Esophagus squamous epithelium (tissue), 5 donors: ENCODE measurements at places on chromosomes 3 and 15.

DNA sequence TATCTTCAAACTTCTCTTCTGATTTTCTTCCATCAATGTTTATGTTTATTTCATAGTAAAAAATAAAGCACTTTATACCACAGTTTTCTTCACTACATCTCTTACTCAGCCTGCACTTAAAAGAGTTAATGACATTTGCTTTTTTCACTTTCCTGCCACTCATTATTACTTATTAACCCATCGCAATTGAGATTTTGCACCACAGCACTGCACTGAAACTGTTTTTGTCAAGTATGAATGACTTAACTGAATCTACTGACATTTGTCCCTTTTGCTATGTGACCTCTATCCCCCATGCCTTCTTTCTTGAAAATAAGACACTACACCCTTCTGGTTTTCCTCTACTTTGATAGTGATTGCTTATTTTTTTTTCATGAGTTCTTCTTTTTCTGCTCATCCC lies 739.7 kb upstream of the DPPA4 start:
- no peak for DNase-seq

DNA sequence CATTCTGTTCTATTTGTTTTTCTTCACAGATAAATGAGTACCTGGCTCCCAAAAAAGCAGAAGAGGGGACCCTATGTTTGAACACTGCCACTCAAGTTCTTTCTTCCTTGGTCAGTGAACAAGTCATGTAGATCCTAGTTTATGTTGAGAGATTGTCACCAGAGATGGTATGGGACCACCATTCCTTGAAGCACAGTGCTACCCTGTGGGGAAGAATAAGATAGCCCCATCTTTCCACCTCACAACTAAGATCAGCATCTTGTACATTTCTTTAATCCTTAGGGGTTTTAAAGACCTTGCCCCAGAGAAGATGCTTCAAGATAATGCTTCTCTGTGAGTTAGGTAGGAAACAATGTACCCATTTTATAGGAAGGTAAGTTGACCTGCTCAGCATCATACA lies 233.5 kb upstream of the WNT5A start:
- DNase-seq, result no peak

DNA sequence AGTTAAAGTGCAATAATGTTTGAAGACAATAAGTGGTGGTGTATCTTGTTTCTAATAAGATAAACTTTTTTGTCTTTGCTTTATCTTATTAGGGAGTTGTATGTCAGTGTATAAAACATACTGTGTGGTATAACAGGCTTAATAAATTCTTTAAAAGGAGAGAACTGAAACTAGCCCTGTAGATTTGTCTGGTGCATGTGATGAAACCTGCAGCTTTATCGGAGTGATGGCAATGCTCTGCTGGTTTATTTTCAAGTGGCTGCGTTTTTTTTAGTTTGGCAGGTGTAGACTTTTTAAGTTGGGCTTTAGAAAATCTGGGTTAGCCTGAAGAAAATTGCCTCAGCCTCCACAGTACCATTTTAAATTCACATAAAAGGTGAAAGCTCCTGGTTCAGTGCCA lies 2.7 kb downstream of the RPL15 start:
- DNase-seq, result no peak

GRCh38 chr3:141414800-141415462 lies 46.6 kb downstream of the ZBTB38 start:
- no peak for DNase-seq

DNA sequence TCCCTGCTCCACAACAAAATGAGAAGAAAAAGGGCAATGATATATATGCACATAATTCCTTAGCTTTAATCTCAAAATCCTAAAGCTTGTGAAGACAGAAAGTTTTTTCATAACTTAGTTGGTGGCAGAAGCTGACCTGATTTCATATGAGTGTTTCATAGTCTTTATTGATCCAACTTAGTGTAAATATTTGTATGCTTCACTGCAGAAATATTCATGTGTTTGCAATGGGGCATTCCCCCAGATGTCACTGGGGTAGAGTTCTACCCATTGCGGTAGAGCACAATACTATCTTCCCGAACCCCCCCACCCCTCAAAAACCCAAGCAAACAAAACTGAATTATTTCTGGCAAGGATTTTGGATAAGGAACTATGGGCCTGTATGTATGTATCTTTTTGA lies 221.2 kb downstream of the THRB start:
- DNase-seq, result no peak

- DNase-seq, result no peak
These were observed 14.3 kb upstream of the SPRED1 start for GRCh38 chr15:38238311-38238710.

DNA sequence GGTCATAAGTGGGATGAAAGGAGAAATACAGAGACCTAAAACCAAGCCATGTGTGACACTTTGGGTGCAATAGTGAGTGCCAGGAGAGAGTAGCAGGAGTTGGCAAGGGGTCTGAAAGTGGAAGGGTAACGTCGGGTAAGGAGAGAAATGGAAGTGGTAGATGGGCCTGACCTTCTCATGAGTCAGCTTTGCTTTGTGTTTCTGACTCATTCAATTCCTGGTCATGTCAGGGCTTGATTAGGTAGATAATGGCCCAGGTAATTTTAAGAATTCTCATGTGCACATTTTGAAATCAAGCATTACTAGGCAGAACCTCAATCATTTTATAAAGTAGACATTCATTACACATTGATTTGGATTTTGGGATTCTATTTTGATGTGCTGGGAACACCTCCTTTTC lies 262.5 kb downstream of the SOX2 start:
- no peak for DNase-seq

DNA sequence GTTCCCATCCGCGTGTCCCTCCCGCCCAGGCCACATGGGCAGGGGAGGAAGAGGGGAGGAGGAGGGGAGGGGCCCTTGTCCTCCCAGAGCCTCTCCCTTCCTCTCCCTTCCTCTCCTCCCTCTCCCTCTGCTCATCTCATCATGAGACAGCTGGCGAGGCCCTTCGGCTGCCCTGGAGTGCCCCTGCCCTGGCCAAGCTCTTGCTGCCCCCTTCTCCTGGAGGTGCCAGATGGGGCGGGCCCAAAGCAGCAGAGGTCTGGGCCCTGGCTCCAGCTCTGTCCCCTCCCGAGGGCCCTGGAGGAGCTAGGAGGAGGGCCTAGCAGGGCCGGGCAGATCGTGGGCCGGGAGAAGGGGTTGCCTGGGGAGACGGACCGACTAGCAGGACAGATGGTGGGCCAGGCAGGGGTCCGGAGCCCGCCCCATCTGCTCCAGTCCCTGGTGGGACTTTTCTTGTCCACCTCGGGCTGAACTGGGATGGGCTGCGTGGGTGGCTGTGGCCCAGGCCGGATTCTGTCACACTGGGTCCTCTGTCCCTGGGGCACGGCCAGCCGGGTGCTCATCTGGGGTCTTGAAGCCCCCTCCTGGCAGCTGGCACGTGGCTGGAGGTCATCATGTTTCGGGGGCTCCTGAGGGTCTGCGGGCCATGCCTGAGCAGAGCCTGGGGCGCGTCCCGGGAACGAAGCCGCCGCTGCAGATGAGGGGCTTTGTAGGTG lies 183.4 kb downstream of the GOLGA6L6 start:
- DNase-seq, result no peak

DNA sequence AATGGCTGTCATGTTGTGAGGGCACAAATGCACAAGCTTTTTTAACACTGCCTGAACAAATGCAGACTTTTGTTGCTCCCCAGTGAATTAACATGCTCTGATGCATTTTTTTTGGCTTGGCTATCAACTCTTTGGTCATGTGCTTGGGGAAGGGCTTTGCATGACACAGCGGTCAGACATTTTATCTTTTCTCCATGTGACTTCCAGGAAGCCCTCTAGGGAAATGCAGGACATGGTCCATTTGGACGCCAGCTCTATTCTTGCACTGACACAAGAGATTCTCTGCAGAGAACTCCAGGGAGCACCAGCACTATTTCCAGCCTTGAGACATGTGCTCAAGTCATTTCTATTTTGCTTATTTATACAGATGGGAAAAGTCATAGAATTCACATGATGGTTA lies 46.2 kb downstream of the NEK11 start:
- DNase-seq, result no peak

DNA sequence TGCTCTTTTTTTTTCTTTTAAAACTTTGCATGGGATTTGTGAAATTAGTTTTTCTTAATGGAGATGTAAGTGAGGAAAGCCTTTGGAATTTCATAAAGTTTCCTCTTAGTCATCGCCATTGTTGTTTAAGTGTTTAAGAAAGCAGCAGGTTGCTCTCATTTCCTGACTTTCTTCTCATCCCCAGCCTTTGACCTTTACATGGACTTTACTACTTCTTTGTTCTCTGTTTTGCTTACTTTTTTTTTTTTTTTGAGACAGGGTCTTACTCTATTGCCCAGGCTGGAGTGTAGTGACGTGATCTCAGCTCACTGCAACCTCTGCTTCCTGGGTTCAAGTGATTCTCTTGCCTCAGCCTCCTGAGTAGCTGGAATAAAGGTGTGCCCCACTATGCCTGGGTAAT lies 38.6 kb downstream of the FBXL2 start:
- no peak for DNase-seq

- no peak for DNase-seq
These were observed 283.3 kb upstream of the ROBO2 start for GRCh38 chr3:76756577-76756976.

- no peak for DNase-seq
These were observed 14.2 kb upstream of the U2SURP start for GRCh38 chr3:142987080-142987700.

DNA sequence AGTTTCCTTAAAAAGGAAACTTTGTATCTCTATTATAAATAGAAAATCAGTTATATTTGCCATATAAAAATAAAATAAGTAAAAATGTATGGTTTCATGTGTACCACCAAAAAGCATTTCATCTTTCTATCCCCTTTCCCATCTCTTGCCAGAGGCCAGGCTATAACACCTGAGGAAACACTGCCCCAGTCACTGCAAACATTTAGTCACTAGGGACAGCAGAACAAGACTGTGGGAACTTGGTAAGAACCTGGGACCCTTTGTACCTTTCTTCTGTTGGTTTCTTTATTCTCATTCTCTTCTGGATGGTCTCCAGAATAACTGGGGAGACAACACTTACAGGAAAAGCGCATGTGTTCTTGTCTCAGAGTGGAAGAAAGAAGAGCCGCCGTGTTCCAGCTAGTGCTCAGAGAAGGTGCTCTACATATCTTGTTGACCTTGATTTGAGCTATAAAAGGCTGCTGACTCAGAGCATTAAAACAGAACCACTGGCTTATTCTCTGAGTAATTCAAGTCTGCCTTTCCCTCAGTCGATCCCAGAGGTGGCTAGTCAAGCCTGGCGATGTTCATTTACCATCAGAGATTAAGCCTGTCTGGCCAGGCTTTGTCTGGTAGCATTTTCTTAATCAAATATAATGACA lies 361.6 kb downstream of the RBMS3 start:
- DNase-seq, result no peak

DNA sequence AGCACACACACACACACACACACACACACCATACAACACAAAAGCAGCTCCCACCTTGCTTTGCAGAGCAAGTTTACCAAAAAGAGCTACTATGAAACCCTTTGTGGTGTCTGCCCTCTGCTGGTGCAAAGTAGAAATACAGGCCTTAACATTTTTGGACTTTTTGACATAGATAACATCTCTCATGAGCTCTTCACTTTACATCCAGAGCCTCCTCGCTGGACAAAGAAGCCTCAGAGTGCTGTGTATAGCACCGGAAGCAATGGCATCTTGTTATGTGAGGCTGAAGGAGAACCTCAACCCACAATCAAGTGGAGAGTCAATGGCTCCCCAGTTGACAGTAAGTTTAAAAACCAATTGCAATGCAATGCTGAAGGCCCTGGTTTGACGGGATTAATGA lies 157.9 kb downstream of the CHL1 start:
- DNase-seq, result no peak

GRCh38 chr15:37219211-37219701 lies 118.9 kb upstream of the MEIS2 start:
- DNase-seq, result no peak

- DNase-seq, result no peak
These were observed 52.8 kb downstream of the RGMA start for GRCh38 chr15:93035953-93036810.

GRCh38 chr3:54122324-54123002 lies at the start of gene CACNA2D3:
Gene CACNA2D3, plus strand, starts transcription at chr3:54122552.
- no peak for DNase-seq

DNA sequence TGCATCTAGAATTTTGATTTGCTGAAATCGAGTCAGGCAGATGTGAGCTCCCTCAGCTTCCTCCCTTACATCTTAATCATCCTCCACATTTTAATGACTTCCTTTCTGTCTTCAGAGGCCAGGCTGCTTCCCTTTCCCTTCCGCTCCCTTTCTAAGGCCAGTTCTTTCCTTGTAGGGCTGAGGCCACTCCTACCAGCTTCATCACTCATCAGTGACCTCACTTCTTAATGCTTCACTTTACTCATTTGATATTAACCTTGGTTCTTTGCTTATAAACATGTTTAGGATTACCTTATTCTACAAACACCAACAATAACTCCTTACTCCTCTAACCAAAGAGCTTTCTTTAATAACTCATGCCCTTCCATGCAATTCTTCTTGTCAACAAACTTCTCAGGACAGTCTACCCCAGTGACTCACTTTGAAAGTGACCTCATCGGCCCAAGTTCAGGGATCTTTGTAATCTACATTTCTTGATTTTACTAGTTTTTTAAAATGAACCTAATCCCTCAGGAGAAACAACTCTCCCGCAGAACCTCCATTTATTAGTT lies 23.9 kb downstream of the ILDR1 start:
- DNase-seq, result no peak

- no peak for DNase-seq
These were observed 78.8 kb upstream of the STRIT1 start for GRCh38 chr3:155372281-155372680.

GRCh38 chr15:88127432-88127790 lies 129.1 kb downstream of the NTRK3 start:
- no peak for DNase-seq

GRCh38 chr3:30511524-30512251 lies 94.7 kb upstream of the TGFBR2 start:
- DNase-seq, result no peak

DNA sequence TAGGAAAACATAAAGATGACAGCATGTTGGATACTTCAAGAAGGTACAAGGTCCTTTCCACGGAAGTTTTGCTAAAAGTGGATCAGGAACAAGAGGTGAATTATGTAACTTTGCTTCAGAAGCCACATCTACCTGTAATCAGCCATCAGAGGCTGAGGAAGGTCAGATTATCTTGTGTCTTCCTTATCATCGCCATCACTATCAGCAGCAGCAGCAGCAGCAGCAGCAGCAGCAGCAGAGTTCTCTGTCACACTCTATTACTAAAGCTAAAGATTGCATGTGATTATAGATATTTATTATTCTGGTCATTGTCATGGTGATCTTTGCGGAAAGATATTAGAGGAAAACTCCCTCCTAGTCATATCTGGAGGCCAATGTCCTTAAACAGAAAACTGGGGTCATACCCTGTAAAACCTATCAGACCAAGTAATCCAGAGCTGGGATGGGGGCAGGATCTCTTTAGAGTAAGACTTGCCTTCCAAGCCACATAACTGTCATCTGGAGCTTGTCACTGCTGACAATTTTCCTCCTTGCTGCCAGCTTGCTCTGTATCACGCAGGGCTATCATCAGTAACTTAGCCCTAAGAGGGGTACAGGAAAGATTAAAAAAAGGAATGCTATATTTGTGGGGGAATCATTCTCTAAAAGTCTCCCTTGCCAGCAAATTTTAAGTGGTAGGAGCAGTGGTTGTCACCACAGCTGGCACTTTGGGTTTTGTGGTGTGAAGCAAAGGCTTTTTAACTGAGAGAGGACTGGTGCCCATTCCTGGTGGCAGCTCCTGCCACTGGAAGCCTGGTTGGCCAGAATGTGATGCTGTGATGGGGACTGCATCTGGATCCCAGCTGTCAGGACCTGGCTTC lies 130.9 kb upstream of the RASGRP1 start:
- no peak for DNase-seq
